IMR-90 (cell line): ENCODE measurements at places on chromosomes 13 and 19. TPM values are rescaled to one million over a fixed set of nuclear protein-coding genes. Genes with fewer than 3 reads are reported as not detected.

DNA sequence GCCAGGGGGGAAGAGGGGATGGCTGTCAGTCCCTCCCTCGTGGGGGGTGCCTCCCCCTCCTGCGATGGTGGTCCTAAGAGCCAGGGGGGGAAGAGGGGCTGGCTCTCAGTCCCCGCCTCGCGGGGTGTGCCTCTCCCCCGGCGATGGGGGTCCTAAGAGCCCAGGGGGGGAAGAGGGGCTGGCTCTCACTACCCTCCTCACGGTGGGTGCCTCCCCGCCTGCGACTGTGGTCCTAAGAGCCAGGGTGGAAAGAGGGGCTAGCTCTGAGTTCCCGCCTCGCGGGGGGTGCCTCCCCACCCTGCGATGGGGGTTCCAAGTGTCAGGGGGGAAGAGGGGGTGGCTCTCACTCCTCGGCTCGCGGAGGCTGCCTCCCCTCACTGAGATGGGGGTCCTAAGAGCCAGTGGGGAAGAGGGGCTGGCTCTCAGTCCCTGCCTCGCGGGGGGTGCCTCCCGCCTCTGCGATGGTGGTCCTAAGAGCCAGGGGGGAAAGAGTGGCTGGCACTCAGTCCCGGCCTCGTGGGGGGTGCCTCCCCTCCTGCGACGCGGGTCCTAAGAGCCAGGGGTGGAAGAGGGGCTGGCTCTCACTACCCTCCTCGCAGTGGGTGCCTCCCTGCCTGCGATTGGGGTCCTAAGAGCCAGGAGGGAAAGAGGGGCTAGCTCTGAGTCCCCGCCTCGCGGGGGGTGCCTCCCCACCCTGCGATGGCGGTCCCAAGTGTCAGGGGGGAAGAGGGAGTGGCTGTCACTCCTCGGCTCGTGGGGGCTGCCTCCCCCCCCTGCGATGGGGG, 2325.6 kb upstream of the PCDH20 start:
- no peaks in the 10 kb centered on the region for H3K4me1 ChIP-seq
- no peak for DNase-seq
- H3K27me3 ChIP-seq = no peaks in the 10 kb centered on the region
- no peaks in the 10 kb centered on the region for H3K36me3 ChIP-seq
- no peak overlapping the region for H3K4me3 ChIP-seq

- H3K4me1 ChIP-seq = peaks cover 2% of the 10 kb centered on the region; the same call in 1 of the 2 replicates
- no peak overlapping the region for H3K4me3 ChIP-seq
- H3K36me3 ChIP-seq = no peaks in the 10 kb centered on the region
Measured at GRCh38 chr19:31100981-31101380, 248.3 kb downstream of the TSHZ3 start.

DNA sequence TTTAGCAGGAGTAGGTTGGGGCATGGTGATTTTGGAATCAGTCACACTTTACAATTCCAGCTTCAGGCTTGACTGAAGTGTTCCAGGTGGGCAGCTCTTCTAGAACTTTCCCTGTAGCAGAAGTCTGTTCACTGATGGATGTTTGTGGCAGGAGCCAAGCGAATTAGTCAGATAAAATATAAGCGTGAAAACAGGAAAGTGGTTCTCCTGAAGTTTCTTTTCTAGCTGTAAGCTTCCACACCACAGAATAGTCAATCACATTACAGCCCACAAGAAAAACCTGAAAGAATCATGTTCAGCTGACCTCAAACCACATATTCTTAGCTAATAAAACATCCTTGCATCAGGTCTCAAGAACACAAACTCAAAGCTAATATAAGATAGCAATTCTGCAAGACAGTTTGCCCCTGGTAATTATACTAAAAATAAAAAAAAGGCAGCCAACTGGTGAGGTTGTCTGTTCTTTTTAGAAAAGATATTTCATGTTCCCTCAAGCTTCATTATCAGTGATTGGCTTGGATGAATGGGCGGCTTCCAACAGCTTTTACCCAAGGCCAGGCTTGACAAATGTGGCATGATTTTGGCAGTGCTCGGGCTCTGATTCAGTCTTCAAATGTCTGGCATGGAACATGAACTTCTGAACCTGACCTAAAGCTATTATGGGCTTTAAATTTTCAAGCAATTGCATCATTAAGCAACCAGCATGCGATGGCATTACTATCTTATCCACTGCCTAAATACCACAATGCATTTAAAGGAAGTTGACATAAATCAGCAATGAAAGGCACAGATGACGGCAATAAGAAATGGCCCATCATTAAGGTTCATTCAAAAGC, 136.8 kb downstream of the DCLK1 start:
- no peaks in the 10 kb centered on the region for H3K4me1 ChIP-seq
- H3K36me3 ChIP-seq = no peaks in the 10 kb centered on the region
- peaks cover 2% of the 10 kb centered on the region; the same call in 1 of the 2 replicates for H3K27me3 ChIP-seq
- H3K27ac ChIP-seq = no peak overlapping the region
- no peak overlapping the region for H3K4me3 ChIP-seq

DNA sequence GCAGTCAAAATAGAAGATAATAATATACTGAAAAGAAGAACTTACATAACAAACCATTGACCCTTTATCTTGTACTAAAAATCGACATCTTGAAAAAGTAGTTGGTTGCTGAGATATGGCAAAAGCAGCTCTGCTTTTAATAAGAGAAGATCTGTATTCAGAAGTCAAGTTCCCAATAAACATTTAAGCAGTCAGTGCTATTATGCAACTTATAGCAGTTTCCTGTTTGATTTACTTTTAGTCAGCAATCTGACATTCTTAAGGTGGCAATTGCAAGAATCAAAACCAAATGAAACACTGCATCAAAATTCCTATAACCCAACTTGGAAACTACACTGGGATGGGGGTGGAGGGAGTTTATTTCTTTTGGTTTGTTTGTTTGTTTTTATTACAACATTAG, 165.5 kb downstream of the TBC1D4 start:
- peaks cover 2% of the 10 kb centered on the region for H3K4me1 ChIP-seq
- H3K4me3 ChIP-seq = no peak overlapping the region
- peak; percentile 34 for DNase-seq
- H3K36me3 ChIP-seq = no peaks in the 10 kb centered on the region
- H3K27me3 ChIP-seq = no peaks in the 10 kb centered on the region
- H3K27ac ChIP-seq = no peak overlapping the region

The KLK3 gene
- total RNA-seq = not detected in 2 replicates

The EFNA2 gene
- not detected in 2 replicates for total RNA-seq

The CD320 gene
- 13.3 and 15.8 TPM in 2 replicates for total RNA-seq

The LIM2 gene
- not detected in 2 replicates for total RNA-seq
